ENCODE measurements at places on chromosomes 3 and 15.

DNA sequence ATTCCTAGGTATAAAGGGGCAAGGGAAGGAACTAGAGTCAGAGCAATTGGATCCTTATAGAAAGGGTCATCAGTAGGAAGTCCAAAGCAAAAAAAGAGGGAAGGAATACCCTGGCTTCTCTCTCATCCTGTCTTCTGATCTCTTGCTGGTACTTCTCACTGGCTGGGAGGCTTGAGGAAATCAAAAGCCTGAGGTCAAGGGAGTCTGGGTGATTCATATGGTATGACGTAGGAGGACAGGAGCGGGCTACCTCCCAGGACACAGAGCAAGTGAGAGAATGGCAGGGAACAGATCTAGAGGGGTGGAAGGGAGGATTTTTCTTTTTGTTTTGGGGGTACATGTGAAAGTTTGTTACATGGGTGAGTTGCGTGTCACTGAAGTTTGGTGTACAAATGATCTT is 76.0 kb downstream of the CFAP20DC start:
- DNase-seq = no peak

GRCh38 chr15:100841426-100841825 is 38.2 kb upstream of the ALDH1A3 start:
- no peak for DNase-seq

DNA sequence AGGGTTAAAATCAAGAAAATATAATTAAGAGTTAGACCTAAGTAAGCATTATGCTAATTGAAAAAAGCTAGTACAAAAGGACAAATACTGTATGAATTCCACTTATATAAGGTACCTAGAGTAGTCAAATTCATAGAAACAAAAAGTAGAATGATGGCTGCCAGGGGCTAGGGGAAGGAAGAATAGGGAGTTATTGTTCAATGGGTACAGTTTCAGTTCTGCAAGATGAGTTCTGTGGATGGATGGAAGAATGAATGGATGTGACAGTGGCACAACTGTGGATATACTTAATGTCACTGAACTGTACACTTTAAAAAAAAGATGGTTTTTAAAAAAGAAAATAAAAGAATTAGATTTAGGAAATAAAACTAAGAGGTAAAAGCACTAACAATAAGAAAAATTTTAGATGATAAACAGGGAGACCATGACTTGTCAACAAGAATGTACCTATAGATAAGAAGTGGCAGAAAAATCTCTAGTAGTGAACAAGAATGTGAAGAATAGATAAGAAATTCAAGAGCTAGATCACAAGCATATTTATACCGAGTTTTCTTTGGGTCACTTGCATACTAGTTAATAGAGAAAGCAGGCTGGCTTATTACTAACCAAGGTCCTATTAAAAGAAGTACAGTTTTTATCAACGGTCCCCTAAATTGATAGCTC is 5.5 kb downstream of the IFT80 start:
- DNase-seq = no peak

- no peak for DNase-seq
These were observed 74.3 kb downstream of the LARS2 start for GRCh38 chr3:45462522-45463265.

- DNase-seq = no peak
These were observed 685 bp upstream of the FOXB1 start for GRCh38 chr15:60003243-60004008.

DNA sequence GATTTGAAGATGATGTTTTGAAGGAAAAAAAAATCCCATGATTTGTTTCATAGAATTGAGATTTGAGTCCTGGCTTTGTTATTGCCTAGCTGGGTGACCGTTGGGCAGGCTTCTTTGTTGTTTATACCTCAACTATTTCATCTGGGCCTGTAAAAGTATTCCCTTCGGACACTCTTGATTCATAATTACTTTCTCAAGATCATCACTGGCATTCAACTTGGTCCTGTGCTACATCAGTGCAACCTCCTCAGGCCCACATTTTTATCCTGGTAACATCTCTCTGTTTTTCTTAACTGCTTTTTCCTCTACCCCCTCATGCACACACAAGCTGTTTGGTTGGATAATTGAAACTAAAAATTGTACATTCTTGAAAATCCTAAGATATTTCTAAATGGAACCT is 67.5 kb upstream of the P3H2 start:
- DNase-seq = no peak

DNA sequence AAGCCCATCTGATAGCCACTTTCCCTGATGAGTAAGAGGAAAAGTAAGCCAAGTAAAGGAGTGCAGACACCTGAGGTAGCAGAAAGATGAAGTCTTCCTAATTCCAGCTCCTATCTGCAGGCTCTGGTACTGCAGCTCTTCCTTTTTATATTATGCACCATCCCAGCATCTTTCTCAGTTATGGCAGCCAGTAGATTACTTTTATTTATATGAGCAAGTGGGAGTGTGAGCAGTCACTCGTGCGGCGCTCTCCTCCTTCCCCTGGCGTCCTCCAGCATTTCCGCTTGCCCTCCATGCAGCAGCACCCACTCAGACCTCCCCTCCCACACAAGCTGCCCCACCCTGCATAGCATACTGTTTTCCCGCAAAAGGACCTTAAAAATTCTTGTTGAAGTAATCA is 465.9 kb upstream of the DPPA4 start:
- DNase-seq = peak; percentile 14

DNA sequence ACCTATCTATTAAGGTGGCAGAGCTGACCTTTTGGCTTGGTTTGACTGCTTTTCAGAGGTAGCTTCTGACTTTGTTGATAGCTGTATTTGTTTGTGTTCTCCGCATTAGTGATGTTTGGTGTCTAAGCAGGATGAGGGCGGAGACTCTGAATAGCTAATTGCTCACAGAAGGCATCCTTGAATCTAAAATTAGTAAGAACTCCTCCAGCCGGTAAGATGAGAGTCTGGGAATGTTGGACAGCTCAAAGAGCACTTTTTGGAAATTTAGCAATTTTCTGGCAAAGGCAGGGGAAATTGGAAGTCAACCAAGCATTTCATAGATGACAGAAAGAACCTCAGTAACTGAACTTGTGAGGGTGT is 174.1 kb downstream of the KLHL25 start:
- DNase-seq = no peak

All from HuH-7 (cell line).